NCI-H1105 treated with DMSO at 0.1 percent for 48 hours (cell line): ENCODE measurements at places on chromosomes 12 and 14.
A peak's percentile ranks its signal among the peaks of the same experiment; 100 is the strongest.

- no peak for DNase-seq
Observed at GRCh38 chr12:22271023-22271422, 63.5 kb downstream of the ST8SIA1 start.

DNA sequence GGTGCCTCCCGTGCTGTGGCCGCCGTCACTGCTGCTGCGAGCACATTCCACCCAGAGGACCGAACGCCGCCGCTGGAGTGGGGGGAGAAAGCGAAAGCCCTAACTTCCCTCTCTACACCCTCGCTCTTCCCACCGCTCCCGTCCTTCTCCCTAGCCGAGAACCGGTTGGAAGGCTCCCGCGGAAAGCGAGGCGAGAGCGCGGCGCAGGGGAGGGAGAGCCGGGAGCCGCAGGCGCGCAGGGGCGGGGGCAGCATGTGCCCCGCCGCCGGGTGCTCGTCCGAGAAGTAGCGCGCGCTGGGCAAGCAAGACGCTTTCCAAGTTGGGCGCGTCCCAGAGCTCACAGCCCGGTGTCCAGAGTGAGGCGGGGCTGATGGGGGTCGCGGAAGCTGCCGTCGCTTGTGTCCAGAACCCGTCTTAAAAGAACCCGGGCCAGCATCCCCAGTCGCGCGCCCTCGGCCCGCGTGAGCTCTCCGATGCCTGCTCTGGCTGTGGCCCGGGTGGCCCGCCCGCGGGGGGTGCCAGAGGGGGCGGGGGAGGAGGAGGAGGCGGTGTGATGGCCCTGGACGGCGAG, at the start of gene TRHDE:
Gene TRHDE, plus strand, starts transcription at position 280 of the 571 bp plus-strand sequence. Its CDS starts 274 bp downstream, at position 554.
- DNase-seq, result peak; percentile 50

- no peak for DNase-seq
Observed at GRCh38 chr14:54299410-54300363, 97.1 kb upstream of the CDKN3 start.

DNA sequence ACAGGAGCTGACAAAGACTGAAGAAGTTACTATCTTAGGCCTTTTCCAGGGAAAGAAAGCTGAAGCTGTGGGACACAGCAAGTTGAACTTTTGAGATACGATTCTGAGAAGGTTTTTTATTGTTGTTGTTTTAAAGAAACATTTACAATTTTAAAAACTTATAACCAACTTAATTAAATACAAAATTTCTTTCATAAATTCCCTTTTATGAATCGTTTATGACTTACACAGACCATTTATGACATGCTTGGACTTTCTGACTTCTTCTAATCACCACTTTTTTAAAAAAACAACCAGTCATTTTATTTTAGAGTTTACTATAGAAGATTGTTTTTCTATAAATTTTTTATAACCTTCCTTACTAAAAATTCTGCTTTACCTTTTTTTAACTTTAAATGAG, 68.7 kb downstream of the DHRS2 start:
- no peak for DNase-seq

GRCh38 chr12:8519171-8519570, 5.9 kb downstream of the CLEC4D start:
- DNase-seq, result no peak

DNA sequence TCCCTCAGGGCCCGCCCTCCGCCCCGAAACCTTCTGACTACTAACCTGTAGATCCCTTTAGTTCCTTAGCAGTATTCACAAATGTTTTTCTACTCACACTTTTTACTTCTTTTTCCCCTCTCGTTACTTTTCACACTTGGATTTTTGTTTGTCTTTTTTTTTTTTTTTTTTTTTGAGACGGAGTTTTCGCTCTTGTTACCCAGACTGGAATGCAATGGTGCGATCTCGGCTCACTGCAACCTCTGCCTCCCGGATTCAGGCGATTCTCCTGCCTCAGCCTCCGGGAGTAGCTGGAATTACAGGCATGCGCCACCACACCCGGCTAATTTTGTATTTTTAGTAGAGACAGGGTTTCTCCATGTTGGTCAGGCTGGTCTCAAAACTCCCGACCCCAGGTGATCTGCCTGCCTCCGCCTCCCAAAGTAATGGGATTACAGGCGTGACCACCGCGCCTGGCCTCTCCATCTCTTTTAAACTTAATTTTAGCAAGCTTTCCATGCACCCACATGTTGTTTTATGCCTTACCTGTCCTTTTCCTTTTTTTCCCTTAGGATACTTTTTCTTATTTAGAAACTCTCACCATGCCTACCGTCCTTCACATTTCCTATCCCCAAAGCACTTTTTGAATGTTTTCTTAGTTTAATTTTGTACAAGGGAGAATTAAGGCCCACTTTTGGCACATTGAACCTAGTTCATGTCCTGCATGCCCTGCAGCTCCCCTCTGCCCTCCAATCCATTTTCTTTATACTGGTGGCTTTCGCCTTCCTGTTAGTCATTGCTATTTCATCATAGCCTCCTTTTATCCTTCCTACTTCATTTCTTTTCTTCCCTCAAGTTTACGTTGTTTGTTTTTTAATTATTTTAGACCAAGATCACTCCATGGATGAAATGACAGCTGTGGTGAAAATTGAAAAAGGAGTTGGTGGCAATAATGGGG, 1.1 kb downstream of the SP1 start:
- no peak for DNase-seq

- no peak for DNase-seq
Observed at GRCh38 chr12:56152756-56153677, 630 bp downstream of the MYL6B start.

GRCh38 chr14:31947076-31947475, 130.0 kb upstream of the ARHGAP5 start:
- DNase-seq, result no peak

DNA sequence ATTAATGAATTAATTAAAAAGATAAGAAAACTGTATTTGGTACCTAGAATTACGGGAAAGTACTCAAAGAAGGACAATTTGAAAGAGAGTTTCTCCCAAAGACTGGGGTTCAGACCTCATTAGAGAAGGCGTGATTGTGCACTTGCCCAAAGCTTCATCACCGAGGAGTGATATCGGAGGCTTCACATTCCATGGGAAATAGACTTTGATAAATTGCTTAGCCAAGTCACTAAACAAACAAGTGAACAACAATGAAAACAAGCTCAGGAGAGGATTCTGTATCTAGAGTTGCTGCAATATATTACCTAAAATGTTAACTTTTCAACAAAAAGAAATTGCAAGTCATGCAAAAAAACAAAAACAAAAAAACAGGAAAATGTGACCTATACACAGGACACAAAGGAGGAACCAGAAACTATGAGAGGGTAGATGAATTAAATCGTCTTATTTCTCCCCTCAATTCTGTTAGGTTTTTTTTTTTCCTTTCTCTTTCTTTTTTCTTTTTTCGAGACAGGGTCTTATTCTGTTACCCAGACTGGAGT, 3.4 kb downstream of the SPATA7 start:
- no peak for DNase-seq

DNA sequence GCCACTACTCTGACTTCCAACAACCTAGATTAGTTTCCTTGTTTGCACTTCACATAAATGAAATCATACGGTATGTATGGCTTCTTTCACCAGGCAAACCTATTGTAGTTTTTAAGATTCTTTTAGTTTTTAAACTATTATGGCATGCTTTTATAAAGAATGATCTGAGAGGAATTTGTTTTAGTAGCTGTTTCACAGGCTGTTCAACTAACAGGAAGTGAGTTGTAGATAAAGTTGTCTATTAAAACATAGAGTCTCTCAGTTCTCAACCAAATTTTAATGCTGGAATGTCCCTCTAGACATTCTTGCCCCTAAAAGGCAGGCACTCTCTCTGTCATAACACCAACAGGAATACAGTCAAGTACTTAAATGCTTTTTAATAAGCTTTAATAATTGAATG, 102.7 kb upstream of the DACT1 start:
- no peak for DNase-seq

DNA sequence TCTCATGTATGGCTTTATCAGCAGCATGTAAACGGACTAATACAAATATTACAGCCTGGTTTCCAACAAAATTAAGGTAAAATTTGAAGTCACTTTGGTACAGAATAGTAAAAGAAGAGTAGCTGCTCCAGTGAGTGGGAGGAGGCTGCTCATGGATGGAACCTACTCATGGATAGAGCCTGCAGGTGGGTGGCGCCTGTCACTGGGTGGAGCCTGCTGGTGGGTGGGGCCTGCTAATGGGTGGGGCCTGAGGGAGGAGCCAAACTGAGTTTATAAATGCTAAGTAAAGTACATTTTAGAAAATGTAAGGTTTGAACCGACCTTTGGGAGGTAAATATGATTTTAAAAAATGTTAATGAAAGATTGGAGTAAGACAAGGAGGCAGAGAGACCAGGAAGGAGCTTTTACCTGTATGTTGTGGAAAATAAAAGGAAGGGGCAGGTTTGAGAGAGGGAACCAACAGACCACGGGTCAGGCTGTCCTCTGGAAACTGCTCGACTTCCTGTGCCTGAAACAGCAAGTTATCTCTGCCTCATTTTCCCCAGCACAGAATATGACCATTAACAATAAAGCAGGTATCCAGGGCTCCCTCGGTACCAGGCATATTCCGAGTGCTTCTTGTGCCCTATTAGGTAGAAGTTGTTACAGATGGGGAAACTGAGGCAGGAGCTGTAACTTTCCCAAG, 55.9 kb upstream of the SEL1L start:
- DNase-seq, result no peak

DNA sequence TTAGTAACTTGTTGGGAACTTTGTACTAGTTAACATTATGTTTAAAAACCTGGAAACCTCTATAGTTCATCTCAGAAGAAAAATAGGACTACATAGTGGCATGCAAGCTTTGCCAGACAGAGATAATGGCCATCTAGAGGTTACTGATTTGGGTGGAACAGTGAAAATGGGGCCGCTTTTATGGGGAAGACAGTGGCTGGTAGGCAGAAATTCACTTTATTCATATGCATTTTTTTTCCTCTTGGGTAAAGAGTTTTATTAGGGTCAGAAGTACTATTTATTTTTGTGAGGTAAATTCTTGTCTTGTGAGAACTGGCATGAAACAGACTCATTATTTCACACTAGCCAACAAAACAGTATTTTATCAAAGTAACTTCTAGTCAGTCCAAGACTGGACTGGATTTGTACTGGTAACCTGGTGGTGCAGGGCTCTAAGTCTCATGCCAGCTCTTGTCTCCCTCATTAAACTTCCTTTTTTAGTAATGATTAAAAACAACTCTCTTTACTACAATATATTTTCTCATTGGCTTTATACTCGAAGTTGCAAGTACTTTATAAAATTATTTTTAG, 345.8 kb downstream of the RAD51B start:
- DNase-seq, result no peak

DNA sequence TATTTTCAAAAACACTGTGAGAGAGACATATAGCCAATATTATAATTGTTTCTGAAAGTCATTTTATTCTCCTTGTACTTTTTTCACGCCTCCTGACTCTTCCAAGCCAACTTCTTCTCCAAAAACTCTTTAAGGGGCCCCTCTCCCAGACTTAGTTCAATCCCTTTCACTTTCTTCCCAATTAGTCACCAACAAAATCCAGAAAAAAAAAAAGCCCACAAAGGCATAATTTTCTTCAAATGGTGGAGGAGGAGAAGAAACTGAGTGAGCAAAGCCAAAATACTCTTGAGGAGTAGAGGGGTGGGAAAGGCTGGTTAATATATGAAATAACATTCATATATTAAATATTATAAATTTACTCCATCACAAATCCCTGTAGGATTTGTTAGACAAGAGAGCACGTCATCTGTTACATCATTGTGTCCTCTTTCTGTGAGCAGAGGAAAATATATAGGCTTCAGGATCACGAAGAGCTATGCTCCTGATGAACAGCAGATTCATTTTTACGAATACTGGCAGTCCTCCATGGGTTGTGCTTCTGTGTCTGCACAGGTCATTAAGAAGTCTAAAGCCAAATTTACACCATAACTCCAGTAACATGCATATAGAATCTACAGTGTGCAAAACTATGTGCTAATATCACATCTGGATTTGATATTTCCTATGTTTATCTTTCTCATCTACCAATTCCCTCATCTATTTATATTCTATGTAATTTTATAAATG, 25.9 kb upstream of the NID2 start:
- DNase-seq, result no peak

- DNase-seq, result no peak
Observed at GRCh38 chr12:114396869-114397719, 8.8 kb downstream of the TBX5 start.

GRCh38 chr12:6376079-6376869, 911 bp upstream of the SCNN1A start:
- no peak for DNase-seq

DNA sequence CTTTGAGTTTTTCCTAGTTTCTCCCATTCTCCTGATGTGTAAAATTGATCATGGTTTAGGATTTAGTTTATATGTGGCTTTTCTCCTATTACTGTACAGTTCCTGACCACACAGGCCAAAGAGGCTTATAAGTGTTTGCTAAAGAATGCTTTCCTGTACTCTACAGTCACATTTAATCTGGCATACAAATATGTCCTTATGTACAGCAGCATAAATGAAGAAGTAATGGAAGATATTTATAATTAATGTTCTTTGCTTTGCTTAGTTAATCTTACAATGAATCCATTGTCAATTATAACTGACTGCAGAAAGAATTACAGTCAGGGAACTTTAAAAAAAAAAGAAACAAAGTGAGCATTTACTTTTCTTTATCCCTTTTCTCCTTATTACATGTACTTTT, 293.9 kb downstream of the KCNC2 start:
- no peak for DNase-seq
